ENCODE measurements at places on chromosomes 4 and X.

DNA sequence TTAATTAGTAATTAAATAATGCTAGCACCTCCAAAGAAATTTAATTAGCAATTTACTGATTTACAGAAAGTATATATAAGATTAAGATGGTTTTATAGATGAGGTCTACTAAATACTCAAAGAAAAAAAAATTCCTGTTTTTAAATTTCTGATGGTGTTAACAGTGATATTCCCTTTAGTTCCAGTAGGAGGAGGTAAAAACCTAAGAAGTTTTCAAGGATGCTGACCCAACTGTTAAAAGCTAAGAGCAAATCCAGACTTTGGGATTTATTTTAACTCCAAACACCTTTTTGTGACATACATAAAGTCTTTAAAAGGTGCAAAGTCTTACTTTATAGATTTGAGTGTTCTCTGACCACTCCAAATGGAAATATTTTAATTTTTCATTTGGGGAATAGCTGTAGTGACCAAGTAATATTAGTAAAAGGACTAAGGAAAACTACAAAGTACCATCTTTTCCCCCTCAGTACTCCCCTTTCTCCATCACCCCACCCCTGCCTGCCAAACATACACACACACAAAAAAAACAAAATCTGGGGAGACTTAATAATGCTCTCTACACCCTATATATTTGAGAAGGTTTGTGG lies 34.2 kb upstream of the CSN1S1 start:
- DNase-seq = no peak

DNA sequence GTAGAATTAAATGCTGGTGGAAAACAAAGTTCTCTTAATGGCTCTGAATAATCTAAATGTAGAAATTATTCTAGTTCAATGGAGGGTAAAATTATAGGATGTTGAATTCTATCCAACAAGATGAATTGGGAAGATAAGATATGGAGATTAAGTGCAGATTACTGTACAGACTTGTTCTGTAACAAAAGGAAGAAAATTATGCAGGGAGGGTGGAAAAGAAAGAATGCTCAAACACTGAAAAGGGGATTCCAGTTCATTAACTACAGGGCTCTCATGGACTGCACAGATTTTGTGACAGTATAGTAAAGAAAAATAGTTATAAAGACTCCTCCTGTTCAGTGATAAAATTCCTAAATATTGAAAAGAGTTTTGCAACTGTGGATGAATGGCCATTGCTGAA lies 1794.0 kb upstream of the PCDH7 start:
- no peak for DNase-seq

DNA sequence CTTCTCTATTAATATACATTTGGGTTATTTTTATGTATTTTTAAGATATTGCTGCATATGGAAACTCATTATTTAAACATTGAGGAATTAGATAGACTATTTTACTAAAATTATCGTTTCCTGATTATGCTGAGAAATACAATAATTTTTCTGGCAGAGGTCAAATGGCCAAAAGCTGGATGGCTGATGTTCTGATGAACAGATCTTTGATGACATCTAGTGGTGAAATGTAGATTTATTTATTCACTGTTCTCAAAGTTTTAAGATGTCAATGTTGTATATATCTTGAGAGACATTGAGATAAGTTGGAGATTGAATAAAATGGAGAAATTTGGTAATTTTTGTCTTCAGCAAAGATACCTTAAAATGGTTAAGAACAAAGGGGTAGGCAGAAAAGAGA lies 96.2 kb downstream of the UGT8 start:
- no peak for DNase-seq

DNA sequence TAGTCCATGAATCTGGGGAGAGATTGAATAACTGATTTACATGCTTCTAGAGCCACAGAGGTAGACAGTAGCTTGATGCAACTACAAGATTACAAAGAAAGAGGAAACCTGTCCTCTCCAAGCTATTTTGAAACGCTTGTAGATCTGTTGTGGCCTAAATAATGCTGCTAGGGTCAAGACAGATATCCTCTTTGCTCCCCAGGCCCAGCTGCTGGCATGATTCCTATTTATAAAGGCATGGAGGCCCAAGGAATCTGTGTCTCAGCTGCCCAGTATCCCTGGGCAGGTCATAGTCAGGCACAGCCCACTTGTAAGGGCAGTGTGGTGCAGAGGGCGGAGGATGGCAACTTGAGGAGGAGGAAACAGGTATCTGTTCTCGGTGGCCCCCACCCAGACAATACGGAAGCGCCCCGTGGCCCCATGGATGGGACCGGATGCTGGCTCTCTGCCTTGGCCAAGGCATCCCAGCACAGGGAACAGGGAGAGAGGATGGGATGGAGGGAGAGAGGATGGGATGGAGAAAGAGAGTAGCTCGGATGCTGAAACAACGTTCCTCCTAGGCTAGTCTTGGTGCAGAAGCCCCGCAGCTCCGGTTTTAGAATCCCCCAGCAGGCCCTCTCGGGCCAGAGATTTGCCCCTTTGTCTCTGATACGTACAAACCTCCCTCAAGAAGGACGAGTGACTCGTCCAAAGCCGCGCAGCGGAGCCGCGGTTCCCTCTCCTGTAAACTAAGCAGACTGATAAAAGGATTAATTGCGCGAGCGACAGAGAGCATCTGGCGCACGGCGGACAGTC lies 767 bp upstream of the SMIM20 start:
- DNase-seq = no peak

GRCh38 chr4:39526765-39527295 lies 409 bp downstream of the UGDH start:
- no peak for DNase-seq

DNA sequence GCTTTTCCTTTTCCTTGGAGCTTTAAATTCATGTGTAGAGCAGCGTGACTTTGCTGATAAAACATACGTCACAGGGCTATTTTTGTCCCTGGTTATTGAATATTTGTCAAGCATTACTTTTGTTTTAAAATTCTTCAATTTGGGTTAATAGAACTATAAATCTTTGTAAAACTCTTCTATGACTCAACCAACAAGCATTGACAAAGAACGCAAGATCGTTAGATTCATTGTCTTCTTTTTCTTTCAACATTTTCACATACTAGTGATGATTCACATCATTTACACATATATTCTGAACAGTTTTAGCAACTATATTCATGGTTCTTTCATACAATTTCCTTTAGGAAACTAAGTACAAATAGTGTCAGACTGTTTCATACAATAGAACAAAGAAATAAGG lies 72.0 kb upstream of the GPM6A start:
- no peak for DNase-seq

- DNase-seq = no peak
Measured at GRCh38 chrX:8586953-8587352, 122.3 kb downstream of the VCX3B start.

DNA sequence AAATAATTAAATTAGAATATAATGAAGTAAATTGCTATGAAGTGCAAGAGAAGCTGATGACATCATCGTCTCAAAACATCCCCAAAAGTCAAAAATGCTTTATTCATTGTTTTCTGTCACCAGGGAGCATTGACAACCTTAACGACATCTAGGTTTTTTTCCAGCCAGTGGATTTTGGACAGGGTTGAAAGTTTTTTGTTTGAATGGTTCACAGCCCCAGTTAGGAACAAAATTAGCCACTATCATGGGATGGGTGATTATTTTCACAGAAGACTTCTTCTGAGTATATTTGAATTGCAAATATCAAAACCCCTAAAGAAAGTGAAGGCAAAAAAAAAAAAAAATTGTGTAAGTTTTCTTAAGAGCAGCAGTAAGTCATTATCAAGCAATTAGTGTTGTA lies 826.1 kb downstream of the STPG2 start:
- DNase-seq = no peak

- no peak for DNase-seq
Measured at GRCh38 chrX:6149060-6149872, 79.4 kb downstream of the NLGN4X start.

GRCh38 chr4:72325215-72325614 lies 243.8 kb downstream of the ADAMTS3 start:
- DNase-seq = no peak

- DNase-seq = no peak
Measured at GRCh38 chr4:83582289-83582785, 46.4 kb downstream of the GPAT3 start.

- no peak for DNase-seq
Measured at GRCh38 chr4:111283066-111283677, 660.3 kb upstream of the PITX2 start.

GRCh38 chr4:182826391-182826790 lies 90.8 kb downstream of the DCTD start:
- DNase-seq = no peak

GRCh38 chr4:38860788-38861424 lies 4.3 kb upstream of the TLR6 start:
- DNase-seq = no peak

DNA sequence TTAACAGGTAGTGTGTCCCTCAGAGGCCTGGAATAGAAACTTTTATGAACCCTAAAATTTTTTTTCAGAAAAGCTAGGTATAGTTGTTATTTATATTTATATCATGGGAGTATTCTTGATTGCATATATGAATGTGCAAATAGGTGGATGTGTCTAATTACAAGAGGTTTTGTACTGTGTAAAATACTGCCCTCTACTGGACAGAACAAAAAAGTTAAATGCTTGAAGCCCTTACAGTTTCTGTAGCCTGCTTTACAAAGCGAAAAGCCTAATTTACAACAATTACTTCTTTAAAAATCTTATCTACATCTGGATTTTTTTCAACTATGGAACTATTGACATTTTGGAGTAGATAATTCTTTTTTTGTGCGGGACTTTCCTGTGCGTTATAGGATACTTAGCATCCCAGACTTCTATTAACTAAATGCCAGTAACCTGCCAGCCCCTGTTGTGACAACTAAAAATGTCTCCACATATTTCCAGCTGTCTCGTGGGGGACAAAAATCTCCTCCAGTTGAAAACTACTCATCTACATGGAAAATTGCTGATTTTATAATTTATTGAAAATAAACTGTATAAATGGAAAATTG lies 35.1 kb downstream of the ENPEP start:
- DNase-seq = no peak

- no peak for DNase-seq
Measured at GRCh38 chr4:157502656-157503055, 282.1 kb downstream of the GRIA2 start.

DNA sequence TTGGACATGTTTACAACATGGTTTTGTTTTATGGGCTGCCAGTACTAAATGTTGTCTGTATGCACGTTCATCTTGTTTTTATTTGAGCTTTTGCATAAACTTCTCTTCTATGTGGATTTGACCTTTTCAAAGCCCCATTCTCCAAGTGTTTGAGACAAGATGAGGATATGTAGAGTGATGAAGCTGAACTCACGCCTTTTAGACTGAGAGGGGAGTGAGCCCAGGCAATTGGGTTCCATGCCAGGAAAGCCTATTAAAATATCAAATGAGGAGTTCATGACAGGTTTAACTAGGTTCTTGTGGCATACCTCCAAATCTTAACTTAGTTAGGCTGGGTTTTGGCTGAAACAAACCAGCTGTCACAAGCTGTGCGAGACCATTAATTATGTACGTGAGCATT lies 170.4 kb upstream of the LDB2 start:
- no peak for DNase-seq

GRCh38 chrX:15511563-15511962 lies 11.0 kb downstream of the BMX start:
- no peak for DNase-seq

GRCh38 chr4:123617791-123618190 lies 221.2 kb downstream of the SPRY1 start:
- no peak for DNase-seq

- DNase-seq = no peak
Measured at GRCh38 chr4:67861513-67861912, 22.3 kb downstream of the TMPRSS11D start.

DNA sequence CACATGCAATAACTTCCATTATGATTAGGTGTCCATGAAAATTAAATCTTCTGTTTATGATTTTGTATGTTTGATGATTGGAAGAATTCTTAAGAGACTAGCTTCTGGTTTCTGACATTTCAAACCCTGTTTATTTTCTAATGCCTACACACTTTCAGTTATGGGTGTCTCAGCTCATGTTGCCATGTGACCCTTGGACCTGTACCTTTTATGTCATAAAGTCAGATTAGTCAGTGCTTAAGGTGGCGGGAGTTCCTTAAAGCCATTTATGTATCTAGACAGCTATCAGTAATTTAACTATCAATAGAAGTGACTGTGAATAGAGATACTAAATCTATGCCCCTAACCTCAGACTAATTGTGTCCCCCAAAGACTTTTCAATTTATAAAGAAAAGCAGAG lies 155.6 kb downstream of the GBA3 start:
- no peak for DNase-seq

GRCh38 chr4:85166318-85166717 lies 199.8 kb upstream of the WDFY3 start:
- no peak for DNase-seq

- DNase-seq = no peak
Measured at GRCh38 chr4:181281451-181281850, 961.8 kb upstream of the TENM3 start.

GRCh38 chrX:116282751-116283150 lies 112.2 kb downstream of the AGTR2 start:
- no peak for DNase-seq

- DNase-seq = no peak
Measured at GRCh38 chr4:160299608-160300007, 1196.7 kb downstream of the RAPGEF2 start.

- DNase-seq = no peak
Measured at GRCh38 chrX:46759645-46759974, 692 bp upstream of the SLC9A7 start.

DNA sequence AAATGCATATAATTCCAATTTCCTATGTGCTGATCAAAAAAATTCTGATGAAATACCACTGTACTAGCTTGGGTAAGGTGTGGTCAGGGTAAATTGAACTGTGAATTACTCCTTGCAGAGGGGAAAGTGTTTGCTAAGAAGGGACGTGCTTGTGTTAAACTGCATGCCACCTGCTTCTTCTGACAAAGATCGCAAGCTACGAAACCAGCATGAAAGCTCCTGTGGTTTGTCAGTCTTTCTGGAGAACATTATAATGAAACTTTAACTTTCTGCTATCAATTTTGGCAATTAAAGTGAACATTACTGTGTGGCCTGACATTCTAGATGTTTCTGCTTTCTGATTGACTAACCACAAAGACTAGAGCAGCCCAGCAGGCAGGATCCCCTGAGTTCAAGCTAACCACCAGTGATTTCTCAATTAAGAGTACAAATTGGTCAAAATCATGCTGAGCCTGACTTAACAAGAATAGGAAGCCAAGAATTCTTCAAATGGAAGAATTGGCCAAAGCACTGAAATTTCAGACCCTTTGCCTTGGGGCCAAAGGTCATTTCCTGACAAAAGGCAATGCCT lies 239.0 kb downstream of the SLITRK2 start:
- no peak for DNase-seq

Data from stimulated activated CD8-positive, alpha-beta memory T cell treated with anti-CD3 and anti-CD28 coated beads, Interleukin-2, amount 100 ng/mL, for 1 hour (primary cell).